Hematopoietic multipotent progenitor cell treated with erythropoietin and hydrocortisone succinate and interleukin-3 and kit ligand, for 17 days (in vitro differentiated cells): ENCODE measurements at places on chromosomes 2 and 18.

GRCh38 chr2:99729104-99730025 lies 239.5 kb upstream of the REV1 start:
- DNase-seq = no peak

DNA sequence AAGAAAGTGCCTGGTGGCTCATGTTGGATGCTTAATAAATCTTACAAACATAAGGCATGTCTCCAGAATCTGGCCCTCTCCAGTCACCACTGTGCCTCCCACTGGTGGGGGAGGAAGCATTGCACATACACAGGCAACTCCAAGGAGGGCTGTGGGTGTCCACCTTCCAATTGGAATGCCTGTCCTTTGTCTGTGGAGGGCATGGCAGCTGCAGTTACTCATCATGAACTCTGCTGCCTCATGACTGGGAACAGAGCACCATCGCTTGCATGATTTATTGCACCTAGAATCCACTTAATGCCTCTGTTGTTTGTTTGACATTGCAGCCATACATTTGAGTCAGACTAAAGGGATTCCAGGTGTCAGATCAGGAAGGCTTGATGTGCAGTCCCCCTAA lies 278.9 kb downstream of the PRKCE start:
- no peak for DNase-seq

GRCh38 chr2:165198181-165198580 lies 5.7 kb downstream of the SCN3A start:
- DNase-seq = no peak

DNA sequence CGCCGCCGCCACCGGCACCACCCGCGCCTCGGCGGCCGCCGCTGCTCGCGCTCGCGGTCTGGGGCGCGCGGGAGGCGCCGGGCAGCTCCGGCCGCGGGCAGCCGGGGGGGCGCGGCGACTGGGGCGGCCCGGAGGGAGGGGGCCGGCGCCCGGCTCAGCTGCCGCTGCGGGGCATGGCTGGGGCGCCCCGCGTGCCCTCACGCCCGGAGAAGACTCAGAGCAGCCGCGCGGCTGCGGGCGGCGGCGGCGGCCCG lies 295 bp downstream of the GAREM1 start:
- DNase-seq = no peak

DNA sequence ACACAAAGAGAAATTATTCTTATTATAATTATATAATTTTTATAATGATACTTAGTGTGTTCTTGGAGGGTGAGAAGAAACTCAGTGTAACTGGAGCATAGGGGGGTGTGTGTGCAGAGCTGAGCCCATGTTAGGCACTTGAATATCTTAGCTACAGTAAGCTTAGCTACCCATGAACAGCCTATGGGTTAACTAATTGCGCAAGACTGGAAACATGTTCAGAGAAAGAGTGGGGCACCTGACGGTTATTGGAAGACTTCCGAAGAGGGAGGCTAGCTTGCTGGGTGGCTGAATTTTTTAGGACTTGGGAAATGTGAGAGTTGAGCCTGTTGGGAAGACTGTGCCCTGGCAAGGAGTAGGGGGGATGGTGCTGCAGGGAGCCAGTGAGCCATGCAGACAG lies 229.2 kb downstream of the SLC4A3 start:
- no peak for DNase-seq
